Ascending aorta (tissue), 2 donors: ENCODE measurements at places on chromosomes 3 and 15. TPM values are rescaled to one million over a fixed set of nuclear protein-coding genes. Genes with fewer than 3 reads are reported as not detected.
A peak's percentile ranks its signal among the peaks of the same experiment; 100 is the strongest.

DNA sequence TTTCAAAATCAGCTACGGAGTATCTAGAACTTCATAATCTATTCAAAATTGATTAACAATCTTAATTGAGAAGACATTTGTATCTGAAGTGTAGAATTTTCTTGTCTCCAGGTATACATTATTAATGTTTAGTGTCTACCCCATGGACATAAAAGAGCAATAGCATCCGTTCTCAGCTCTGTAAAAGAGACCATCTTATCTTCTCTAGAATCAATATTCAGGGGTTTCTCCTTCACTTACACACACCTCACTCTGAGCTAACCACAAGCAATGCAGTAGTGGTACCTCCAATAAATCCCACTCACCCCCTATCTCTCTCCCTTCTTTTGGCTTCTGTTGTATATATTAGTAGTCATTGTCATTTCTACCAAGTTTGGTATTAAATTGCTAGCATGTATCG, 16.2 kb downstream of the MBNL1 start:
- peak overlapping the region; percentile 78 for H3K27ac ChIP-seq
- H3K27me3 ChIP-seq = no peaks in the 10 kb centered on the region
- H3K4me3 ChIP-seq = peak overlapping the region; percentile 42
- DNase-seq = no peak

DNA sequence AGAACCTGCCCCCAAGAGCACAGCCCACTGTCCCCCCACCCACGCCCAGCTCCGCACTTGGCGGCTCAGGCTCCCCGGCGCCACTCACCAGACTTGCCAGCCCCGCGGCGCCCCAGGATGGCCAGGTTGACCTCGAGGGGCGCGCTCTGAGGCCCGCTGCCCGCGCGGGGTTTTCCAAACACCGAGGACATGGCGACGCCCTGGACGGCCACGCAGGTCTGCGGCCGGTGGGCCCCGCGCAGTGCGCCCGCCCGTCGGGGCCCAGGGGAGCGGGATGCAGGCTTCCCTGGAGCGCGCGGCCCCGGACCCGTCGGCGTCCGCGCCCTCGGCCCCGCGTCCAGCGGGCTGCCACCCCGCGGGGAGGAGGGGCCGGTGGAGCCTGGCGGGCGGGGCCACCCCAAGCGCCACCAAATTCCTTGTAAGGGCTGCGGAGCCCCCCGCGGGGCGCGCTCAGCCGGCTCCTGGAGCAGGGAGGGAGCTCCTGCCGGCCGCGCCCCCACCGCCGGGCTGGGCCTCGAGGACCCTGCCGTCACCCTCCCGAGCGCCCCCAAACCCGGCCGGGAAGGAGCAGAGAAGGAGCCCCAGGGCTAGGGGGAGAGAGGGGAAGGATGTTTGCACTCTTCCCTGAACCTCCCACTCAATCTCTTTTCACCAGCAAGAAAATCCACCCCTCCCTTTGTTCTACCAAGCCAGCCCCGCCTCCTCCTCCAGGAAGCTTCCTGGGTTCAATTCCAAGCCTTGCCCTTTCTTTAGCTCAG, at the start of gene RASL12:
TSS of gene RASL12 (minus strand) at position 347 of the 758 bp plus-strand sequence. CDS start at position 191, 156 bp downstream.
- peak; percentile 85 for DNase-seq
- H3K27me3 ChIP-seq = no peaks in the 10 kb centered on the region
- peak within 1 kb of the TSS; percentile 97 for H3K27ac ChIP-seq
- H3K4me3 ChIP-seq = peak within 1 kb of the TSS; percentile 56

- H3K27me3 ChIP-seq = no peaks in the 10 kb centered on the region
- H3K27ac ChIP-seq = no peak overlapping the region
- no peak for DNase-seq
- H3K4me3 ChIP-seq = no peak overlapping the region
- H3K4me1 ChIP-seq = no peaks in the 10 kb centered on the region
- H3K36me3 ChIP-seq = no peaks in the 10 kb centered on the region
These were observed 405.5 kb downstream of the ZNF385D start for GRCh38 chr3:21345382-21345976.

Gene LPP
- total RNA-seq = 1,791 TPM

Gene XCR1
- not detected for total RNA-seq

Gene EPHB3
- total RNA-seq = 1.2 TPM

GRCh38 chr3:114460459-114460858, 166.6 kb downstream of the TIGIT start:
- no peaks in the 10 kb centered on the region for H3K27me3 ChIP-seq
- H3K4me1 ChIP-seq = no peaks in the 10 kb centered on the region
- no peak for DNase-seq
- no peak overlapping the region for H3K4me3 ChIP-seq
- no peaks in the 10 kb centered on the region for H3K36me3 ChIP-seq
- no peak overlapping the region for H3K27ac ChIP-seq

GRCh38 chr15:77066971-77067690, 3.8 kb downstream of the TSPAN3 start:
- peaks cover 3% of the 10 kb centered on the region for H3K4me1 ChIP-seq
- no peak overlapping the region for H3K27ac ChIP-seq
- no peaks in the 10 kb centered on the region for H3K36me3 ChIP-seq
- no peaks in the 10 kb centered on the region for H3K27me3 ChIP-seq
- H3K4me3 ChIP-seq = no peak overlapping the region

DNA sequence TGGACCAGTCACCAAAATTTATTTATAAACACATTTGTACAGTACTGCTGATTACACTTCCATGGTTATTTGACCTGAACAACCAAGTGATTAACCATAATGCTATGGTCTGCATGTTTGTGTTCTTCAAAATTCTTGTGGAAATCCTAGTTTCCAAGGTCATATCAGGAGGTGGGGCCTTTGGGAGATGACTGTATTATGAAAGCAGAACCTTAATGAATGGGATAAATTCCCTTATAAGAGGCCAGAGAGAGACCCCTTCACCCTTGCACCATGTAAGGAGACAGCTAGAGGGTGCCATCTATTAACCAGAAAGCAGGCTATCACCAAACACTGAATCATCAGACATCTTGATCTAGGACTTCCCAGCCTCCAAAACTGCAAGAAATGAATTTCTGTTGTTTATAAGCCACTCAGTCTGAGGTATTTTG, 1.9 kb downstream of the SCAPER start:
- no peaks in the 10 kb centered on the region for H3K36me3 ChIP-seq
- H3K27me3 ChIP-seq = no peaks in the 10 kb centered on the region
- no peak for DNase-seq
- H3K27ac ChIP-seq = peak overlapping the region; percentile 94

DNA sequence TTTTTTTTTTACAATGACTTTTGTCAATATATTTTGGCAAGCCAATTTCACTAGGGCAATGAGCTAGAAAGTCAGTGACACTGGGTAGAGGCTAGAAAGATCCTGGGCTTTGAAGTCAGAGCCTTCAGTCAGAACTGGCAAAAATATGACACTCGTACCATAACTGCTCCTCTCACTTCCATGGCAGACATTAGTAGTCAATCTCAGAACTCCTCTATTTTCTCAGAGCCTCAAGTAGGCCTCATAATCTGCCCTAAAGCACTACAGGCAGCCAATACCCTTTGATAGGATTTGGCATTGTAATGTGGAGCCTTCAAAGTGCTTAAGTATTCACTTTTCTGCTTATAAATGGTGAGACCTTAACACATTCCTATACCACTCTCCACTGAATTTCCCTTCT, 67.8 kb downstream of the ADAMTS9 start:
- no peak for DNase-seq
- no peaks in the 10 kb centered on the region for H3K27me3 ChIP-seq
- peaks cover 66% of the 10 kb centered on the region for H3K36me3 ChIP-seq
- no peak overlapping the region for H3K27ac ChIP-seq
- H3K4me1 ChIP-seq = no peaks in the 10 kb centered on the region

DNA sequence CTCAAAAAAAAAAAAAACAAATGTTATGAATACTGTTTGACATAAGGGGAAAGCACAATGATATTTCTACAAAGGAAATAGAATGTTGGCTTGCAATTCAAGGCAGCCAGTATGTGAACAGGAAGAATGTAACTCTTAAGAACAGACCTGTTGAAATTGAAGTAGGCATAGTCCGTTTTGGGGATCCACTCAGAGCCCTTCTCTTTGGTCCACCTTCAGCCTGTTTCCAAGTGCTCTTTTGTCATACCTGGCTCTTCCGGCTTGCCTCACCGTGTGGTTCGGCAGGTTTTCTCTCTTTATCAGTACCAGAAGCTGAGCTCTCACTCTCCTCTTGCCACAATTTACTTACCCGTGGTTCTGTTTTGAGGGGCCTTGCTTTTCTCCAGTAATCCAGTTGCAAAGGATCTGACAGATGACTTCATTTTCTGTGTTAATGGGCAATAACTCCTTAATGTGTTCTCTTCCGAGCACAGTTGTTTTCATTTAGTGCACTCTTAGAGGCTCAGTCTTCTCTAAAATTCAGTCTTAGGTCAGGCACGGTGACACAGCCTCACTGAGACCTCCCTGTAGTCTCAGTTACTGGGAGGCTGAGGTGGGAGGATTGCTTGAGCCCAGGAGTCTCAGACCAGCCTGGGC, 6.7 kb downstream of the ABHD17C start:
- H3K4me3 ChIP-seq = no peak overlapping the region
- DNase-seq = no peak
- H3K27ac ChIP-seq = no peak overlapping the region
- H3K36me3 ChIP-seq = no peaks in the 10 kb centered on the region

Gene PDCD7
- 9.2 TPM for total RNA-seq

Gene ARGFX
- not detected for total RNA-seq

DNA sequence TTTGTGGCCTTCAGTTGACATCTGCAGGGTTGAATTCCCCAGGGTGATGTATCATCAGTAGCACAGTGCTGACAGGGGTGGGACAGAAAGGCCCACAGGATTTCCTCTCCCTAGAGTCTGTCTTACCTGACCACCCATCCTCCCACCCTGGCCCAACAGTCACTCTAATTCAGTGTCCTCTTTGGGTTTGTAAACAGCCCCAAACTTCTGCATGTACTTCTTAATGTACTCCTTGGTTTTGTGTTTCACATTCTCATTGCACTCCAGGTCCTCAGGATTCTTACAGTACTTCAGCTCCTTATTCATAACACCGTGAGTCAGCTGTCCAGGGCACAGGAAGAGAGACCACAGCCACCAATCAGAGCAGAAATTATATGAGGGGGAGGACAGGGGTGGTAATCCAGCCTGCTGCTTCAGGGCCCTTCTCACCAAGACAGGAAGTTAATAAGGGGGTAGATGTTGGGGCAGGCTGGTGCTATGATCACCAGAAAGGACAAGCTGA, 37.5 kb downstream of the NBEAL2 start:
- no peak overlapping the region for H3K4me3 ChIP-seq
- peaks cover 56% of the 10 kb centered on the region for H3K36me3 ChIP-seq
- DNase-seq = no peak
- H3K27me3 ChIP-seq = no peaks in the 10 kb centered on the region
- no peak overlapping the region for H3K27ac ChIP-seq

- no peaks in the 10 kb centered on the region for H3K4me1 ChIP-seq
- H3K4me3 ChIP-seq = no peak overlapping the region
- no peaks in the 10 kb centered on the region for H3K36me3 ChIP-seq
- no peaks in the 10 kb centered on the region for H3K27me3 ChIP-seq
These were observed 137.4 kb upstream of the UMPS start for GRCh38 chr3:124592658-124593441.

GRCh38 chr3:188458756-188459155, 304.8 kb downstream of the LPP start:
- H3K27me3 ChIP-seq = no peaks in the 10 kb centered on the region
- no peaks in the 10 kb centered on the region for H3K36me3 ChIP-seq
- H3K27ac ChIP-seq = no peak overlapping the region
- H3K4me1 ChIP-seq = peaks cover 7% of the 10 kb centered on the region
- no peak overlapping the region for H3K4me3 ChIP-seq
- no peak for DNase-seq

DNA sequence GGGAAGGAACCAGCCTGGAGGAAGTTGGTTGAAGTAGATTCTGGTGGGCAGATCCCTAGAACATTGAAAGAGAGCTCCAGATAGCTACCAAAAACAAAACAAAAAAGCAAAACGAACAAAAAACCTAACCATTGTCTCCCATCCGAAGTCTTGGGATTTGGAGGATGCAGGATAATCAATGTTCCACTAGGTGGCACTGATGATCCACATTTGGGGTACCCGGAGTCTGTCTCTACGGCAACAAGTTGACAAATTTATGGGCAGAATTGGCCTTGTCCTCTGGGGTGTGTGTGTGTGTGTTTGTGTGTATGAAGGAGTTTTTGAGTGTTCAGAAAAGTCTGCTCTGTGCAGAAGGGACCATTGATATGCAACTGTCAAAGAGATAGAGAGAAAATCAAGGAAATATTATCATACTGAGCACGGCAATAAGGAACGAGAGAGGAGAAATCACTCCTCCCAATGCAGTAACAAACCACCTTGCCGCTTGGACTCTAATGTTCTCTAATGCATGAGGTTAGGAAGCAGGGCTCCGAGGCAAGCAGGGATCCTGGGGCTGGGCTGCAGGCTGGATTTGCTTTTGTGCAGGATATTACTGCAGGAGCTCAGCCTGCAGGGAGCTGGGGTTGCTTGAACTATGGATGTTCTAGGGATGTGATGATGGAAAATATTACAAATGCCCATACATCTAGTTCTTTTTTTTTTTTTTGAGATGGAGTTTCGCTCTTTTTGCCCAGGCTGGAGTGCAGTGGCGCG, 59.8 kb upstream of the KLHL25 start:
- H3K4me1 ChIP-seq = no peaks in the 10 kb centered on the region
- H3K36me3 ChIP-seq = no peaks in the 10 kb centered on the region
- H3K4me3 ChIP-seq = no peak overlapping the region
- H3K27ac ChIP-seq = no peak overlapping the region
- DNase-seq = no peak

DNA sequence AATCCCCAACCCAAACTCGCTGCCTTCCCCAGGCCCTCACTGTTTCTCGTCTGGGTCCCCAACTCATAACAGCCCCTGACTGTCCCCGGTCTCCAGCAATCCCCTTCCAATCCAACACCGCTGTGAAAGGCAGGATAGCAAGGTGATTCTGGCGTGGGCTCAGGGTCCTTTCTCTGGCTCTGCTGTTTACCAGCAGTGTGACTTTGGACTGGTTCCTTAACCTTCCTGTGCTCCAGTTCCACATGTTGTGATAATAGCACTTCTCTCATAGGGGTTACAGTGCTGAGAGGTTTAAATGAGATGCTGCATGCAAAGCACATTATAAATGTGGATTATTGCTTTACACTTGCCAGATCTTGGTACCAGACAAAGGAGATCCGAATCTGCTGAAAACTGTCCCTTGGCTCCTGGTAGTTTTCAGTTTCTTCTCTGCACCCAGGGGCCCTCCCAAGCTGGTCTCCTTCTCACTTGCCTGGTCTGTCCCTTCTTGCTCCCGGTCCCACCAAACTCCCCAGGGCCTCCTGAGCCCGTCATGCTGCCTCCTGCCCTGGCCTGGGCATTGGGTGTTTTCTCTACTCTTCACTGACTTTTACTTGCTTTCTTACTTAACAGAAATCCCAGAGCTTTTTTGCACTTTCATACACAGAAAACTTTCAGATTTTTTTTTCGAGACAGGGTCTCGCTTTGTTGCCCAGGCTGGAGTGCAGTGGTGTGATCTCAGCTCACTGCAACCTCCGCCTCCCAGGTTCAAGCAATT, 26.8 kb upstream of the CYP11A1 start:
- H3K27ac ChIP-seq = no peak overlapping the region
- no peaks in the 10 kb centered on the region for H3K4me1 ChIP-seq
- H3K4me3 ChIP-seq = no peak overlapping the region
- no peaks in the 10 kb centered on the region for H3K36me3 ChIP-seq

- H3K27ac ChIP-seq = peak overlapping the region; percentile 81
- DNase-seq = peak; percentile 72
- no peaks in the 10 kb centered on the region for H3K27me3 ChIP-seq
- H3K36me3 ChIP-seq = no peaks in the 10 kb centered on the region
- peaks cover 10% of the 10 kb centered on the region for H3K4me1 ChIP-seq
- no peak overlapping the region for H3K4me3 ChIP-seq
These were observed 133.3 kb downstream of the MYLK start for GRCh38 chr3:123750659-123751420.
